ENCODE measurements at places on chromosomes 6 and 20.

DNA sequence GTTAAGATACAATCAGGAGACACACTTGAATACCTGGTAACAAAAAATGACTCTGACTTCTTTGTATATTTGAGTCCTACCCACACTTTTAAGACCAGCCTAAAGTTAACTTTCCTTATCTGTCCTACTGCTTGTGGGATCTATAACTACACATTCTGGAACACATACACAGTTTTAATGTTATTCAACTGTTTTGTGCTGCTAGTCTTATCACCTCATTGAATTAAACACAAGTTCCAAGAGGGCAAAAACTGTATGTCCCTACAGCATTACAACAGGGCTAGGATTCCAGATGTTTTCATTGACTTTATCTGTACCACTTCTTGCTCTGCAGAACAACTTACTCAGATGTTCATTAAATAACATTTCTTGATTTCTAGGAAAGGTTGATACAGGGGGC lies 2.8 kb downstream of the HMGN3 start:
- no peak for DNase-seq

- no peak for DNase-seq
Observed at GRCh38 chr6:137148306-137149034, 25.0 kb downstream of the IL22RA2 start.

GRCh38 chr6:127186889-127187288 lies 68.4 kb downstream of the RSPO3 start:
- no peak for DNase-seq

GRCh38 chr20:22582964-22583772 lies 1.2 kb downstream of the FOXA2 start:
- no peak for DNase-seq

GRCh38 chr6:108914235-108915022 lies 66.2 kb downstream of the ARMC2 start:
- no peak for DNase-seq

DNA sequence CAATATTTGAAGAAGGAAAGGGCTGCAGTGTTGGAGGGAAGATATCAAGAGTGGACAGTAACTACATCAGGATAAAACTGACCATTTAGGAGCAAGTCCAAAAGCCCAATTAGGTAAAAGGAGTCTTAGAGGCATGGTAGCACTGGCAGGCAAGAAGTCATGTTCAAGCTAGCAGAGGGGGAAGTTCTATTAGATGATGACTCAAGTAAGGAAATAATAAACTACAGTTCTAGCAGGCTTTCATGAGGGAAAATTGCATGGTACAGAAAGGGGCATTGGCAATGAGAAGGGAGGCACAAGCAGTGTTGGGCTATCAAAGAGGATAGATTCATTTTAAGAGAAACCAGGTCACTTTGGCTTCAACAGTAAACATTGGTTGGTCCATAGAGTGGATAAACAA lies 156.1 kb upstream of the PTPRK start:
- DNase-seq = no peak

- no peak for DNase-seq
Observed at GRCh38 chr20:24095756-24096155, 107.2 kb upstream of the GGTLC1 start.

DNA sequence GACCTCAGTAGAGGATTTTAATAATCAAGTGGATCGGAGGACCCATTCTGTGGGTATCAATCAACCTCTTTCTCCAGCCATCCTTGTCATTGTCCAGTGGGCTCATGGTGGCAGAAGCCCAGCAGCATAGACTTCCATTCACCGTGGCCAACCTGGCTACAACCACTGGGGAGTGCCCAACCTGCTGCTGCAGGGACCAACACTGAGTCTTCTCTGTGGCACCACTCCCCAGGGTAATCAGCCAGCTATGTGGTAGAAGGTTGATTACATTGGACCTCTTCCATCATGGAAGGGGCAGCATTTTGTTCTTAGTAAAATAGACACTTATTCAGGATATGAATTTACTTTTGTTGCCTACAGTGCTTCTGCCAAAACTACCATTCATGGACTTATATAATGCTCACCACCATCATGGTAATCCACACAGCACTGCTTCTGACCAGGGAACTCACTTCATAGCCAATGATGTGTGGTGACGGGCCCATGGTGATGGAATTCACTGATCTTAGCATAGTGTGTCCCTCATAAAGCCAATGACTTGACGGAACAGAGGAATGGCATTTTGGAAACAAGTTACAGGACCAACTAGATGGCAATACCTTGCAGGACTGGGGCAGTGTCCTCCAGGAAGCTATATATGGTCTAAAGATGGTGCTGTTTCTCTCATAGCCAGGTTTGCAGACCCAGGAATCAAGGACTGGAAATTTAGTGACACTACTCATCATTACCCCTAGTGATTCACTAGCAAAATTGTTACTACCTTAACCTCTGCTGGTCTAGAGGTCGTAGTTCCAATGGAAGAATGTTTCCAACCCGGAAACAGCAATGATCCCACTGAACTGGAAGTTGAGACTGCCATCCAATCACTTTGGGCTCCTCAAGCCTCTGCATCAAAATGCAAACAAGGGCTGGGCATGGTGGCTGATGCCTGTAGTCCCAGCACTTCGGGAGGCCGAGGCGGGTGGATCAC lies 7.6 kb downstream of the CD24 start:
- no peak for DNase-seq

GRCh38 chr6:56570413-56571359 lies 72.0 kb downstream of the DST start:
- peak; percentile 31 for DNase-seq

- DNase-seq = no peak
Observed at GRCh38 chr6:138272533-138273315, 54.4 kb upstream of the PBOV1 start.

- peak; percentile 23 for DNase-seq
Observed at GRCh38 chr6:103177791-103178190, 1681.9 kb downstream of the HACE1 start.

DNA sequence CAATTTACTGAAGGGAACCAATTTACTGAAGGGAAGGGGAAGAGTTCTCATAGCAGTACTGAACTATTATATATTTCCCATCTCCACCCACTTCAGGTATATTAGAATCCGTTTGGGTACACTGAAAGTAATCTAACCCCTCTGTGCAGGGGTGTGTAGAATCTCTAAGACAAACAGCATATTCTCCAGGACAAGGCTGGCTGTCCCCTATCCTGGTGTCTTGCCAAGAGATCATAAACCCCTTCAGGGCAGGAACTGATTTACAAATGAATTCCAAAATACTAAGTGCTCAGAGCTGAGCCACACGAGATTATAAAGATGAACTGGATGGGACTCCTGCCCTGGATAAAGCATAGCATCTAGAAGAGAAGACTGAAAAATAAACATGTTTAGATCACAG lies 9.2 kb downstream of the ASF1A start:
- no peak for DNase-seq

GRCh38 chr20:36984257-36984638 lies 32.7 kb upstream of the SAMHD1 start:
- DNase-seq = no peak

- no peak for DNase-seq
Observed at GRCh38 chr6:46098678-46099077, 31.1 kb upstream of the ENPP4 start.

DNA sequence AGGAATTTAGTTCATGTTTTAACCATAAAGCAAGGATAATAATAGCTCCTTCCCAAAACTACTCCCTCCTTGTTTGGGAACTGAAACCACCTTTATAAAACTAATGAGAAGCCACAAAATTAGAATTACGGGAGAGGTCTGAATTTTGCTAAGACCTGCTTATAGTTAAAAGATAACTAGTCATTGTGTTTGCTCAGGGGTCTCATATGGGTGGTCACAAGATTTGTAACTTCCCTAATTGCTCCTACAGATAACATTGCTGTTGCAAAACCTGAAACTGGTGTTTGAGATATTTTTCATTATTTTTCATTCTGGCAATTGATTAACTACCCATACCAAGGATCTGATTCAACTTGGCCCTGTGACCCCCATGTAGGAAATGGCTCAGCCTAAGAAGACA lies 154.5 kb upstream of the PLCB4 start:
- DNase-seq = no peak

- no peak for DNase-seq
Observed at GRCh38 chr6:99548706-99549105, 19.8 kb downstream of the CCNC start.

- DNase-seq = peak; percentile 77
Observed at GRCh38 chr6:1136415-1136774, 175.5 kb upstream of the FOXQ1 start.

GRCh38 chr6:125481056-125481455 lies 179.3 kb upstream of the HDDC2 start:
- DNase-seq = no peak

DNA sequence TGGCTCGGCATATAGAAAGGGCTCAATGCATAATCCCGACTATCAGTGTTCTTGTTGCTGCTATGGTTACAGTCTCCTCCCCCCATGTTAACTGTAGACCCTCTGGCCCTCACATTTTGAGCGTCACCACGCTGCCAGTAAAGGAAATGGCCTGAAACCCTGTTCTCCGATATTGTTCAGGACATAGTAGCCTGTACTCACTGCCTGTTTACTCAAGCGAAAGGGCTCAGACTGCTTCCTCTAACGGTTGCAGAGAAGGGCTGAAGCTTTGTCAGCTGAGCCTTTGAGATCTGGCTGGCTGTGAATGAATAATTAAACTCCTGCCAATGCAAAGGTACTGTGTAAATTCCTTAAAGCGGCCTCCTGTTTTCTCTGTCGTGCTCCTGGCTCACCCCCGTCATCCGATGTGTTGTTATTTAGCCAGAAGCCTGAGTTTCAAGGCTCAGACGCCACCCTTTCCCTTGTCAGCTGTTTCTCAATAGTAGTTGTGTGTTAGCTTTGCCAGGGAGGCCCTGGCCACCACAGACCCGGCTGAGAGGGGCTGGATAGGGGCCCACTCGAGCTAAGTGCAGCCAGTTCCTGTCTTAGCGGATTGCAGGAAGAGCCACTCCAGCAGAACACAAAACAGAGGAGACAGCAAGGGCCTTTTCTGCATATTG lies 31.2 kb upstream of the RALGAPA2 start:
- DNase-seq = peak; percentile 89

DNA sequence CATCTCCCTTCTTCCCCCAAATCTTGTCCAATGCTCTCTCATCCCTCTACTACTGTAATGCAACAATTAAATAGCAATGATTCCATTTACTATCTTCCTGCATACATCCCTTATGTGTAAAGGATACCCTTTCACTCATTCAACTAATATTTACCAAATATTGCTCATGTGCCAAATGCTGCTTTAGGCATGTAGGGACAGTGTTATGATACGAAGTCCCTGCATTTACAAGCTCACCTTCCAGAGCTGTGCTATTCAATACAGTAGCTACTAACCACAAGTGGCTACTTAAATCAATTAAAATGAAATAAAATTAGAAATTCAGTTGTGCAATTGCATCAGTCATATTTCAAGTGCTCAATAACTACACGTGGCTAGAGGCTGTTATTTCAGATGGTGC lies 41.1 kb downstream of the GMDS start:
- DNase-seq = no peak

DNA sequence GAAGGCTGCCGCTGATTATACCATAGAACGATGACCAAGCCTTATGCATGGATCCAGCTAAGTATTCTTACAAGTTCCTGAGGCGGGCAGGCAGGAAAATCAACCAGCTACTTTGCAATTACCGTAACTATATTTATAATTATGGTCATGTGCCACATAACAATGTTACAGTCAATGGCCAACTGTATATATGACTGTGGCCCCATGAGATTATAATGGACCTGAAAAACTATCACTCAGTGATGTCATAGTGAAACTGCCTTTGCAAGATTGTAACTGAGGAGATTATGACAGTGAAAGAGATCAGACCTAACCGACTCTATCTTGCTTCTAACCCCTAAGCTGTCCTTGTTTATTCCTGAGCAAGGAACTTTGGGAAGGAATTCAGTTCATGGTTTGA lies 33.1 kb upstream of the FAM135A start:
- no peak for DNase-seq

DNA sequence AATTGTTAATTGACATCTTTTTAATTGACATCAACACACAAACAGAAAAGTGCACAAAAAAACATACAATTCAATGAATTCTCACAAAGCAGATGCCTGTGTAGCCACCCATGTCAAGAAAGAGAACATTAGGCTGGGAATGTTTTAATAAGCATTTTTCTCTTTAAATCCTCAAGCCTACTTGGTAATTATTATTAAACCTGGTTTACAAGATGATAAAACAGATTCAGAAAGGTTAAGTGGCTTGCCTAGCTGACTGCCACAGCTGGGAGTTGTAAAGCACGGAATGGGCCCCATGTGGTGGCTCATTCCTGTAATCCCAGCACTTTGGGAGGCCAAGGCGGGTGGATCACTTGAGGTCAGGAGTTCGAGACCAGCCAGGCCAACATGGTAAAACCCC lies 90.0 kb upstream of the AKAP12 start:
- no peak for DNase-seq

DNA sequence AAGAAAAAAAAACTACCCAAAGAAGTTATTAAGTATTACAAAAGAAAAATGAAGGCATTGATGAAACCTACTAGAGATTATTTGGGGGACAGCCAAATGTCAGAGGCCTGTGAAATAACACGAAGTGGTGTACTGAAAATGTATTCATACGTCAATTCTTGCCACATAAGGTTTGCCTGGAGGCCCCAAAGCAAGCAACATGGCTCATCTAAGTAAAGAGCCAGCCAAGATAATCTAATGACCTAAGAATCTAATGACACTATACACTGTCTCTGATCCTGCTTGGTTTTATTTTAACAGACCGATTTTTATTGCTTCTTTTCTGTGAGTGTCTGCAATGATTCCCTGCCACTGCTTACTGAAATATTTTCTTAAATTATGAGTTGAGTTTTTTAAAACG lies 34.7 kb downstream of the FILIP1 start:
- DNase-seq = no peak

- no peak for DNase-seq
Observed at GRCh38 chr6:15368186-15368585, 122.3 kb downstream of the JARID2 start.

- no peak for DNase-seq
Observed at GRCh38 chr6:33272275-33273128, 627 bp downstream of the RPS18 start.

- DNase-seq = no peak
Observed at GRCh38 chr20:40682104-40682981, 6.7 kb downstream of the MAFB start.

- no peak for DNase-seq
Observed at GRCh38 chr6:63368347-63368746, 48.6 kb upstream of the LGSN start.

- DNase-seq = no peak
Observed at GRCh38 chr6:17280552-17281090, 540 bp upstream of the RBM24 start.

DNA sequence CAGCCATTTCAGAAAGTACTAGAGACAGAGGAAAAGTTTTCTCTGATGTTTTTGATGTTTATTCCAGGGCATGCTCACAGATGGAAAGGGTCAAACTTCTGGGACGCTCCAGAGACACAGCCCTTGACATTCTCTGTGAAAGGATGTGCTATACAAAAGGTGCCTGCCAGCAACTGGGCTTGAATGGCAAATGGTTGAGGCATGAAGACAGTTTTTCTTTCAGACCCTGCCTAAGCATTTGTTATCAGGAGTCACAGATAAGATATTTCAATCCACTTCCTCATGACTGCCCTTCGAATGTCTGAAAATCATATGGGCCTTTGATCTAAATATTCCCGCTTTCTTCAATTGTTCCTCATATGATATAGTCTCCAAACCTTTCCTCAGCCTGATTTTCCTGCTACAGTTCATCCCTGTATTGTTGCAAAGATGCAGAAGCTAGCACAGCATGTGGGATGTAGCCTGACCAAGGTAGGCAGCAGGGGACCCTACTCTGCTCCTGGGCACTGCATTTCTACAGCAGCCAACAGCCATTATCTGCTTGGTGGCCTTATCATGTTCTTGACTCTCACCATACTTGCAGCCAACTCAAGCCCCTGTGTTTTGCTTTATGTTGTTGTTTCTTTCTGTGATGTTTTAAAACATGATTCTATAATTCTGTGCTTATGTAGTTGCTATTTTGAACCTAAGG lies 14.6 kb upstream of the TXLNB start:
- DNase-seq = no peak
